ENCODE measurements at places on chromosomes 1 and 21.

- DNase-seq: no peak
- H3K4me3 ChIP-seq: no peak overlapping the region
- no peaks in the 10 kb centered on the region for H3K4me1 ChIP-seq
- H3K36me3 ChIP-seq: no peaks in the 10 kb centered on the region
- H3K27me3 ChIP-seq: no peaks in the 10 kb centered on the region
- H3K27ac ChIP-seq: no peak overlapping the region
Observed at GRCh38 chr1:47643306-47644211, 205.7 kb downstream of the FOXD2 start.

GRCh38 chr21:32334980-32335531 lies 36.4 kb downstream of the MRAP start:
- no peaks in the 10 kb centered on the region for H3K27me3 ChIP-seq
- no peak for DNase-seq
- no peak overlapping the region for H3K27ac ChIP-seq
- peaks cover 20% of the 10 kb centered on the region for H3K4me1 ChIP-seq
- peaks cover 78% of the 10 kb centered on the region for H3K36me3 ChIP-seq

- no peak overlapping the region for H3K4me3 ChIP-seq
- no peaks in the 10 kb centered on the region for H3K4me1 ChIP-seq
- DNase-seq: no peak
- no peaks in the 10 kb centered on the region for H3K27me3 ChIP-seq
- H3K27ac ChIP-seq: no peak overlapping the region
Observed at GRCh38 chr21:40257342-40257741, 390.1 kb downstream of the PCP4 start.

- no peaks in the 10 kb centered on the region for H3K27me3 ChIP-seq
- H3K27ac ChIP-seq: no peak overlapping the region
- no peak for DNase-seq
- no peaks in the 10 kb centered on the region for H3K36me3 ChIP-seq
- H3K4me1 ChIP-seq: no peaks in the 10 kb centered on the region
Observed at GRCh38 chr1:89151047-89151446, 24.8 kb downstream of the GBP7 start.

- no peak for DNase-seq
- H3K27me3 ChIP-seq: no peaks in the 10 kb centered on the region
- no peaks in the 10 kb centered on the region for H3K4me1 ChIP-seq
- H3K36me3 ChIP-seq: no peaks in the 10 kb centered on the region
Observed at GRCh38 chr1:197042676-197043341, 24.3 kb downstream of the F13B start.

DNA sequence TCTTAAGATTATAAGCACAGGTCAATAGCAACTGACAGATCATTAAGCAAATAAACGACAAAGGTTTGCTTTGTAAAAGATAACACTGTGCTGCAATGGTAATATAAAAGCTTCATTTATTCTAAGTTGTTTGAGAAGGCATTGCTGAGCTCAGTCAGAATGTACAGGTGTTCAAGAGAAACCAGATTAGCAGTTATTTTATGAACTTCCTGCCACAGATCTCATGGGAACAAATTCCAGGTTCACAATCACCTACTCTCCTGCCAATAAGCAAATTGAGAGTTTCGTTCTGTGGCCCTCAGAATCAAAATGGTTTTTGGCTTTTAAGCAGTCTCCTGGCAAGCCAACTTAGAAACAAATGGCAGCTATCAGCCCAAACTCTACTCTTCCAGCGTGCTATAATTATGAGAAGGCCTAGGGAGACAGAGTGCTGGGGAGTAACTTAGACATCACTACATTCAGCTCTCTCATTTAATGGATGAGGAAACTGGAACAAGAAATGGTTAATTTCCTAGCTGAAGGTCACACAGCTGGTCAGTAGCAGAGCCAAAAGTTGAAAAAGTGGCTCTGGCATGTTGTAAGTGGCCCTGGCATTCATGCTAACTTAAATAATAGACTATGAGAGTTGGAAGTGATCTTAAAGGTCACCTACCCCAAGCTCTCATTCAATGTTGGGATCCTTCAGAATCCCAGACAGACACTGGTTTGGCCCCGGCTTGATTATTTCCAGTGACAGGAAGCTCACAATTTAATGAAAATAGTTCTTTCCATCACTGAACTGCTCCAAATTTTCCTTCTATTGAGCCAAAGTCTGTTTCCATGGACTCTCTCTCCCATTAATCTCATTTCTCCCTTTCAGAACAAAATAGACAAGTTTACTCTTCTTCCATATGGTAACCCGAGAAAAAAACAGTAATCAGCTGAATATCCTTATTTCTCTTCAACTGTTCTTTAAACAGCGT lies 82.6 kb upstream of the EDEM3 start:
- no peak for DNase-seq
- no peaks in the 10 kb centered on the region for H3K27me3 ChIP-seq
- no peak overlapping the region for H3K4me3 ChIP-seq
- no peaks in the 10 kb centered on the region for H3K36me3 ChIP-seq
- no peaks in the 10 kb centered on the region for H3K4me1 ChIP-seq

DNA sequence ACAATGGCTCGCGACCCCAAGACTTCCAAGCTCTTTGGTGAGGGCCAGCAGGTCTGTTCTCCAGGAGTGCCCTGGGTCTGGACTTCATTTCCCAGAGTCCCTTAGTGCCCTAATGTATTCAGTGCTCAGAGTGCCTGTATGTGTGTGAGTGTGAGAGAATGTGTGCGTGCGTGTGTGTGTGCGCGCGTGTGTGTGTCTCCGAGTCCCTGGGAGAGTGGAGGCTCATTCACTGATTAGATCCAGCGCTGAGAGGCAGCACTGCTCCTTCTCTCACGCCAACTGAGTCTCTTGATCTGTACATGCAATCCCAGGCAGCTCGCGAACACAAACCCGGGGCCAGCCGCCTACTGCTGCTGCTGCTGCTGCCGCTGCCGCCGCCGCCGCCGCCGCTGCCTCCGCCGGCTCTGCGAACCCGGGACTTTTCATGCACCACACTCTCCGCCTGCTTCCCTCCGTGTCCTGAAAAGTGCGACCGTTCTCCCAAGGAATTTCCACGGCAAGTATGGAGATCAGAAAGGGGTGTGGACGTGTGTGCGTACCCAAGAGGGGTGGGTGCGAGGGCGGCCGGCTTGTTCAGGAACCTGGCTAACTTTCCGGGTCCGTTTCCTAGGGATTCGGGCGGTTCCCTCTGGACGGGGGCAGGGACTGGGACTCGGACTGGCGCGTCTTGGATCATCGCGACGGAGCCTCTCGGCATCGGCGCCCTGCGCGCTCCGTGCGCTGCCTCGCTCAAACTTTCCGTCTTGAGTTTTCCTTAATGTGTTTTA lies at the start of gene RNF220:
Gene RNF220 (plus strand): TSS at position 225 of the 767 bp plus-strand sequence.
- no peaks in the 10 kb centered on the region for H3K36me3 ChIP-seq
- peak within 1 kb of the TSS; percentile 85 for H3K4me3 ChIP-seq
- H3K27ac ChIP-seq: no peak within 1 kb of the TSS
- DNase-seq: peak; percentile 78
- peaks cover 47% of the 10 kb centered on the region for H3K27me3 ChIP-seq
- H3K4me1 ChIP-seq: peaks cover 14% of the 10 kb centered on the region

Data from neuronal stem cell (in vitro differentiated cells).